ENCODE measurements at places on chromosomes 7 and 10. TPM values are rescaled to one million over a fixed set of nuclear protein-coding genes. Genes with fewer than 3 reads are reported as not detected.

The POM121 gene
- total RNA-seq, result 53.3 TPM

GRCh38 chr7:38893061-38893460 is 15.9 kb downstream of the VPS41 start:
- DNase-seq, result no peak

DNA sequence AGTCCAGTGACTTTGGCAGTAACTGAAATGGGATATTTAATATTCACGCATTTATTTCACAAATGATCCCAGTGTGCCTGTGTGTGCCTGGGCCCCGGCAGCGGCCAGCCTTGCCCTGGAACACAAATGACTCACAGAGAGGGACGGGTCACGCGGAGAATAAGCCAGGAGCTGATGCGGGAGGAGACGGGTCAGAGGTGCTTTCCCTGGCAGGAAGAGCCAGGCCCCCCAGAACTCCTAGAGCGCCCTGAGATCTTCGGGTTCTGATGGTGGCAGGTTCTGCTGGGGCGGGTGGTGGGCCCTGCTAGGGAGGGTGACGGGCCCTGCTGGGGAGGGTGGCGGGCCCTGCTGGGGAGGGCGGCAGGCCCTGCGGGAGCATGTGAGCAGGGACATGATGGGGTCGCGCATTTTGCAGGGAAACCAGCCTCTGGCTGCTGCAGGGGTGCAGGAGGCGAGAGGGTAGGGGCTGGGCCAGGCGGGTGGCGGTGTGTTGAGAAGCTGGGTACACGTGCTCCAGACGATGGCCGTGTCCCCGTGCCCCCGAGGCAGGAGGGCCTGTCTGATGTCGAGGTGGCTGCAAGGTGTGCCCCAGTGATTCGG is 84.2 kb upstream of the DIP2C start:
- no peak for DNase-seq

- DNase-seq, result peak; percentile 73
Measured at GRCh38 chr7:88289564-88290025, 17.1 kb downstream of the STEAP4 start.

- DNase-seq, result no peak
Measured at GRCh38 chr7:143447466-143447865, 4.2 kb downstream of the TAS2R60 start.

The GALNT17 gene
- total RNA-seq, result not detected

DNA sequence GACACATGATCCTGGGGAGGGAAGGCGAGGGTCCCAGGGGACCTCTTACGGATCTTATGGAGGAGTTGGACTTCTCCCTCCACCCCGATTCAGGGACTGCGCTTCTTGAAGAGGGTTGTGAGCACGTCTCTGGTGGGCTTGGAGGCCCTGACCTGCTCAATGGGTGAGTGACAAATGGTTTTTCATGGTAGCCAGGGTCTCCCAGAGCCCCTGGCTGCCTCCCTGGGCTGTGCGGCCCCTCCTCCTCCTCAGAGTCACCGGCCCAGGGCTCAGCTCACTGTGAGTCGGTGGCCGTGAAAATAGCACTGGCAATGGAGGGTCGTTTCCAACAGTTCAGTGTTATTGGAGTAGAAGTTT is 26.6 kb downstream of the INPP5A start:
- DNase-seq, result no peak

DNA sequence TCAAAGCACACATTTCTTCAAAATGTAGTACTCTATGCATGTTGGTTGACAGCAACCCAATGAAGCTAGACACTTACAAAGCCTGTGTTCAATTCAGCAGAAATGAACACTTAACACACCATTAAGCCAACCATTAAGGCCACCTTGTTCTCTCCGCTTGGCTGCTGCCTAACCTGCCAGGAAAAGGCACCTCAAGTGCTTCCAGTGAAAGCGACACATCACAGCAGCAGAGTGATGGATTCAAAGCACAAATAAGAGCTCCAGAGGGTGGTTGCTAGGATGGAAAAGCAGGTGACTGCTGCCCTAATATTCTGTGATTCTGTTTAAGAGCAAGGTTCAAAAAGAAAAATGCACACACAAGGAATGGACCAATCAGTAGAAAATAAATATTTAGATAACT is 81.5 kb upstream of the GNAI1 start:
- no peak for DNase-seq

DNA sequence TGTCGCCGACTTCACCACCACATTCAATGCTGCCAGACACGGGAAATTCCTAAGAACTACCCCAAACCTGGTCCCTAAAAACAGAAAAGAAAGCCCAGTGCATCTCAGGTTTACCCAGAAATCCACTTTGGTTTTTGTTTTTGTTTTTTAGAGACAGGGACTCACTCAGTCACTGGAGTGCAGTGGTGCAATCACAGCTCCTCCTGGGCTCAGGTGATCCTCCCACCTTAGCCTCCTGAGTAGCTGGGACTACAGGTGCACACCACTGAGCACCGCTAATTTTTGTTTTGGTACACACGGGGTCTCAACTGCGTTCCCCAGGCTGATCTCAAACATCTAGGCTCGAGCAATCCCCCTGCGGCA is 22.8 kb downstream of the MAD1L1 start:
- no peak for DNase-seq

The TRIM50 gene
- not detected for total RNA-seq

The PWWP2B gene
- total RNA-seq, result 13.9 TPM

- DNase-seq, result no peak
Measured at GRCh38 chr7:77954773-77955555, 156.4 kb downstream of the PHTF2 start.

DNA sequence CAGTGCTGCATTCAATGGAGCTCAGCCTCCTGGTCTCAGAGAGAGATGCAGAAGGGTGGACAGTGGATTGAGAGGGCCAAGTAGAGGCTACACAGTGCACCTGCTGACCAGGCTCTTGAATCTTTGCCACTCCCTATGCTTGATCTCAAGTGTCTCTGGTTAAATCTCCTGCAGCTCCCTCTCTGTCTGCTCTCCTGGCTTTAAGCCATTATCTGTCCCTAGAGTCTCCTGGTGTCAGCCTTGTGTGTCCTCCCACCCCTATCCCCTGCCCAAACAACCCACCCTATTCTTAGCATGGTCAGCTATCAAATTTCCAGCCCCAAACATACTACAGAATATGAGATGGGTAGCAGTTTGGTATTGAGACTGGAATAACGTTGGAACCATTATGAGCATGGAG is 479.3 kb upstream of the CELF2 start:
- DNase-seq, result no peak

DNA sequence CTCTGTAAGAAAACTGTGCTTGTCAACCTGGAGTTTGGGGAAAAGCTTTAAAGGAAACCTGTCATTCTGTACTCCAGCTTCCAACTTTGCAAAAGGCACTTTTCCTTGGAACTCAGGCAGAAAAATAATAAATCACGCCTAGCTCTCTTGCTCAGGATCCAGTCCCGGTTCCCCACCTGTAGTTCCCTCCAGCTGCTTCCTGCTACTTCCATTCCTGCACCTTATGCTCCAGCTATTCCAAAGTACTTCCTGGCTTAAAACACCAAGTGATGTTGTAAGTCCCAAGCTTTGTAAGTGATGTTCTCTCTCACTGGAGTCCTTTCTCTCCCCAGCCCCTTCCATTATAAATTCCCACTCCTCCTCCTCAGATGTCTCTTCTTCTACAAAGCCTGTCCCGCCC is 98.6 kb downstream of the GRM8 start:
- no peak for DNase-seq

DNA sequence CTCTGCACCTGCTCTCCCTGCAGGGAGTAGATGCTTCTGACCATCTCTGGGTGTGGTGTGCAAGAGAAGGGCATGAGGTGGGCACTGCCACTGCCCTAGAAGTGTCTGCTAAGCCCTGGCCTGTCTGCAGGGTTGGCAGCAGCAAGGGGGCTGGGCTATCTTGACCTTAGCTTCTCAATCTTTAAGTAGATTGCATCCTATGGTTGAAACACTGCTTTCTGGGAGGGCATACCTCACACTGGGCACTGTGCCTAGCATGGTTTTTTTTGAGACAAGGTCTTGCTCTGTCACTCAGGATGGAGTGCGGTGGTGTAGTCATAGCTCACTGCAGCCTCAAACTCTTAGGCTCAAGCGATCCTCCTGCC is 54.9 kb downstream of the CLIP2 start:
- no peak for DNase-seq

The PILRA gene
- 1.8 TPM for total RNA-seq

GRCh38 chr7:134678115-134678514 is 31.5 kb downstream of the BPGM start:
- DNase-seq, result no peak

- DNase-seq, result no peak
Measured at GRCh38 chr10:110822035-110822711, 49.6 kb upstream of the PDCD4 start.

- no peak for DNase-seq
Measured at GRCh38 chr10:57014758-57015157, 653.7 kb upstream of the ZWINT start.

DNA sequence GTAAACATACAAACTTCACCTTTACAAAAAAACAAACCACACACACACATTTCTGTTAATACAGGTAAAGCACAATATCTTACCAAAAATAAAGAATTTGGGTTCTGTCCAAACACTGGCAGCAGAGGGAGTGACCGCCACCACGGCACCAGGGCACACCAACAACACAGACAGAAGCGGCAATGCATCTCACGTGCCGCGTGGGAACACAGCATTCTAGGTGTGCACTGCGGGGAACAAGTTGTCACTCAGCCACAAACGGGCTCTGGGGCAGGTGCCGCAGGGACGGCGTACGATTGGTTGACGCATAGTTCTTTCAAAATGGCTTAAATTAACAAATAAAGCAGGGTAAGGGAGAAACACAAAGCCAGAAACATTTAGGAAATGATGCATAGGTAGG is 22.3 kb downstream of the PDGFA start:
- no peak for DNase-seq

The SEMA3C gene
- 25.3 TPM for total RNA-seq

The SPDYE2B gene
- not detected for total RNA-seq

GRCh38 chr10:124153023-124153826 is 59.8 kb upstream of the CHST15 start:
- peak; percentile 100 for DNase-seq

The DRGX gene
- not detected for total RNA-seq

GRCh38 chr7:49580000-49580399 is 193.4 kb upstream of the VWC2 start:
- no peak for DNase-seq

The STK31 gene
- not detected for total RNA-seq

DNA sequence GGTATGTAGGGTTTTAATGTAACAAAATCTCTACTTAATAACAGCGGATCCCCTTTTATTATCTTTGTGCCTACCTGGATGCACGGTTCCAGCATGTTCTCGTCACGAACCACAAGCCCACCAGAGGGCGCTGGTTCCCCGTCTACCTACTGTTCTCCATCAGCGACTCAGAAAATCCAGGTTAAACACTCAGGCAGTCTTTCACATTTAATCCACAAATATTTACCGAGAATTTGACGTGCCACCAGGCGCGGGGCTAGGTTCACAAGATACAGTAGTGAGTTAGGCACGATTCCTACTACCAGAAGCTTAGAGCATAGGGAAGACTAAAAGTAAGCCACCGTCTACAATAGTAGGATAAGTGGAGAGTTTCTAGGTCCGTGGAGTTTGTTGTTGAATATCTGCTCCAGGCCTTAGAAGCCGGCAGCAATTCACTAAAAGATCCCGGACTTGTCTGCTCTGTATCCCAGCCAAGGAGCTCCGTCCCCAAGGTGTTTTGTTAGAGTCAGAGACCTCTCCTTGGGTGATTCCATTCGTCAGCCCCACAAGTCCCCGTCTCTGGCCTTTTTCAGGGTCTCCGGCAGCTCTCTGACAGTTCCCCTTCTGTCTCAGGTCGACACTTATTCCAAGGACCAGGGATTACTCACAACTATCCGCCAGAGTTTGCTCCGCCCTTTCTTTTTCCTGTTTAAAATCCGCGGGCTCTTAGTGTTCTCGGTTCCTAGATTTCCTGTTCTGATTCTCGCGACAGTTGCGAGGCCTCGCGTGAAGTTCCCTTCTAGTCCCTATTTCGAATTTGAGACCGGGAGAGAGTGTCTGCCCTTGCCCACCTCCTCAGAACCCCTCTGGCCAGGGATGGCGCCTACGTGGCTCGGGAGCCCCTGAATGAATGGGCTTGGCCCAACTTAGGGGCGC is 1.5 kb upstream of the KAZALD1 start:
- DNase-seq, result peak; percentile 98

GRCh38 chr10:28587970-28588290 is 55.0 kb downstream of the WAC start:
- DNase-seq, result no peak
